HEK293T (cell line): ENCODE measurements at places on chromosomes 5 and 9.

GRCh38 chr5:89346573-89346972 is 463.6 kb upstream of the MEF2C start:
- DNase-seq = no peak

GRCh38 chr5:157952374-157952685 is 93.4 kb upstream of the CLINT1 start:
- DNase-seq = no peak

GRCh38 chr5:163384669-163385068 is 52.7 kb upstream of the CCNG1 start:
- no peak for DNase-seq

GRCh38 chr5:61002611-61003355 is 57.8 kb downstream of the NDUFAF2 start:
- DNase-seq = no peak

GRCh38 chr9:20646656-20647055 is 24.4 kb upstream of the MLLT3 start:
- no peak for DNase-seq

- no peak for DNase-seq
Measured at GRCh38 chr5:169164481-169164925, 136.4 kb downstream of the SLIT3 start.
